Lower lobe of right lung (tissue), 2 donors: ENCODE measurements at places on chromosomes 3 and 15. TPM values are rescaled to one million over a fixed set of nuclear protein-coding genes. Genes with fewer than 3 reads are reported as not detected.
A peak's percentile ranks its signal among the peaks of the same experiment; 100 is the strongest.

GRCh38 chr3:22536541-22536940 lies 666.6 kb upstream of the UBE2E2 start:
- H3K27me3 ChIP-seq, result no peaks in the 10 kb centered on the region
- H3K36me3 ChIP-seq, result no peaks in the 10 kb centered on the region
- no peaks in the 10 kb centered on the region for H3K4me1 ChIP-seq
- DNase-seq, result no peak
- H3K4me3 ChIP-seq, result no peak overlapping the region

- peak overlapping the region; percentile 9 for H3K27ac ChIP-seq
- peaks cover 61% of the 10 kb centered on the region for H3K4me1 ChIP-seq
- H3K36me3 ChIP-seq, result no peaks in the 10 kb centered on the region
These were observed 25.3 kb downstream of the LRIG1 start for GRCh38 chr3:66475386-66476020.

DNA sequence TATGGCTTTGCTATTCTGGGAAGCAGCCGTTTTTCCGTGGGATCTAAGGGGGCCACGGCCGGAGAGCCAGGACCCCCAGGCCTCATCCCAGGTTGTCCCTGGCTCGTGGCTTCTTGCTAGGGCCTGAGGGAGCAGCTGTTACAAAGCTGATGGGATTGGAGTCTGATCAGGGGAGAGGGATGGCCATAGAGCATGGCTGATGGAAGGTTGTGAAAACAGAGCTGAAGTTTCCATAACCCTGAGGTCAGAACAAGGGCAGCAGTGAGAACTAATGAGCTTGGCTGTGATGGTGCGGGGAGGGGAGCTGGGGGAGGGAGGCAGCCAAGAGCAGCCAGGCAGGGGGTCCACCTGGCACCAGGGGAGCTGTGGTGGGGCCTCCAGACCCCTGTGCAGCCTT lies 63.0 kb downstream of the LINGO1 start:
- no peaks in the 10 kb centered on the region for H3K27me3 ChIP-seq
- no peak for DNase-seq
- no peak overlapping the region for H3K27ac ChIP-seq
- no peaks in the 10 kb centered on the region for H3K36me3 ChIP-seq

DNA sequence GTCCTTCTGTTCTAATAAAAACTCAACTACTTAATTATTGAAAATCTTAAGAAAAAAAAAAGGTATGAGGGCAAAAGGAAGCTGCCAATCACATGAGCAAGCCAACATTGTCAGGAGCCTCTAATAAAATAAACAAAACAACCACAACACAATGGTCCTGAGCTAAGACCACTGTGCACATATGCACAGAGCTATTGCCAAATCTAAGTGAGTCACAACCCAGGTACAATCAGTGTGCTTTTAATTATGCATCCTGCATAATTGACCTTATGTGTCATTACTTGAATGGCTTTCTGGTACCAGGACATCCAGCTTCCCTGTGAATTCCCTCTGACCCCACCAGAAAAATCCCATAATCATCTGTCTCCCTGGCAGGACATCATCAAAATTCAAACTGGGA lies 639.8 kb downstream of the MAGI1 start:
- no peak for DNase-seq
- H3K27ac ChIP-seq, result no peak overlapping the region
- H3K27me3 ChIP-seq, result no peaks in the 10 kb centered on the region

DNA sequence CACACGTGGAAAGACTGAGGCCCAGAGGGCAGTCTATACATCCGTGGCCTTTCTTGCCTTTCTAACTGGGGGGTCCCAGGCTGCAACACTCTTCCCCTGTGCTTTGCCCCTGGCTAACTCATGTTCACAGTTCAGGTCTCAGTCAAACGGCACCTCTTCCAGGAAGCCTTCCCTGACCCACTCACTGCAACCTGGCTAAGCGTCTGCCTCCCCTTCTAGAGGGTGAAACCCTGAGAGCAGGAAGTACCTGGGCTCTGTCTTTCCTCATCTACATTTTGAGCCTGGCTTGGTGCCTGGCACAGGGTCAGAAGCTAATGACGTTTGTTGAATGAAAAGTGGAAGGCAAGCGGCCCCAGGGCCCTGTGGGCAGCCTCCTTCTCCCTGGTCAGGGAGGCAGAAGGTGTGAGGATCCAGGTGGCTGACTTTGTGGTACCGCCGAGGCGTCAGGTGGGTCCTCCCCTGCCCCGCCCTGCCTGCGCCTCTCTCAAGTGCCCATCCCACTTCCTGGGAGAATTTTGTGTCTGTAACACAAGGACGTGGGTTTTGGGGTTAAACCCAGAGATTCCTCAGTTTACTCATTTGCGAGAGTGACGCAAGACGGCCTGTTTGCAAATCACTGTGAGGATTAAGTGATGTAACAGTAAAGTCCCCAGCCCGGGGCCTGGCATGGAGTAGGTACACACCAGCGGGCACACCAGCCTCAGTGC lies 32.1 kb downstream of the DNASE1L3 start:
- no peaks in the 10 kb centered on the region for H3K36me3 ChIP-seq
- no peak overlapping the region for H3K4me3 ChIP-seq
- H3K27me3 ChIP-seq, result no peaks in the 10 kb centered on the region

GRCh38 chr15:65476903-65477302 lies 40.6 kb downstream of the DPP8 start:
- DNase-seq, result no peak
- no peak overlapping the region for H3K4me3 ChIP-seq
- peaks cover 100% of the 10 kb centered on the region for H3K36me3 ChIP-seq
- no peak overlapping the region for H3K27ac ChIP-seq
- no peaks in the 10 kb centered on the region for H3K27me3 ChIP-seq

- no peaks in the 10 kb centered on the region for H3K36me3 ChIP-seq
- no peak overlapping the region for H3K4me3 ChIP-seq
- H3K27ac ChIP-seq, result no peak overlapping the region
- DNase-seq, result no peak
These were observed 102.4 kb downstream of the PLCL2 start for GRCh38 chr3:16987141-16987540.

DNA sequence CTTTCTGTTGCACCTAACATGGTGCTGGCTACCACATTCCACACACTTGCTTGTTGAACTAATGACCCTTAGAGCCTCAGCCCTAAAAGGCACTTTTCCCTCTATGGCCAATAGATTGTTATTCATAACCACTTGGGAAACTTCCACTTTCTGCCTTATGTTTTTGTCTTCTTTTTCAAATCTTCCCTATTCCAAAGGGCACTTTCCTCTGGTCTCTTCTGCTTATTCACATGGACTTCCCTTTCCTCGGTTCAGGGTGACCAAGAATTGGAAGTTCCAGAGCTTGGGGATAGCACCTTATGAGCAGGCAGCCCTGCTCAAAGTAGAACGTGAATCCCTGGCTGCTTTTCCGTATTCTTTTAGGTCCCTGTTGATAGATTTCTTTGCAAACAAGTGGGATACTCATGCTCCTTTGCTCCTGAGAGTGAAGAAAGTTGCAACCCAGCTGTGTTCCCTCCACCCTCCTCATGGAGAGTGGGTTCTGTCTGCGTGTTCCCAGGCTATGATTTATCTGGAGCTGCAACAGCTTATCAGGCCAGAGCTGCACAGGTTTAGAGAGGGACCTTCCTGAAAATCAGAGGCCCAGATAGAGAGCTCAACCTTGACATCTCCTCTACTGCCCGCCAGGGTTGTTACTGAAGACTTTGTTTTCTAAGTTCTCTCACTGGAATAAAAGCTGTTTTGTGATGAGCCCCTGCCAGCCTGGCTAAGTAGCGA lies 58.8 kb upstream of the MYZAP start:
- peak overlapping the region; percentile 56 for H3K27ac ChIP-seq
- H3K4me3 ChIP-seq, result no peak overlapping the region
- H3K36me3 ChIP-seq, result peaks cover 38% of the 10 kb centered on the region

DNA sequence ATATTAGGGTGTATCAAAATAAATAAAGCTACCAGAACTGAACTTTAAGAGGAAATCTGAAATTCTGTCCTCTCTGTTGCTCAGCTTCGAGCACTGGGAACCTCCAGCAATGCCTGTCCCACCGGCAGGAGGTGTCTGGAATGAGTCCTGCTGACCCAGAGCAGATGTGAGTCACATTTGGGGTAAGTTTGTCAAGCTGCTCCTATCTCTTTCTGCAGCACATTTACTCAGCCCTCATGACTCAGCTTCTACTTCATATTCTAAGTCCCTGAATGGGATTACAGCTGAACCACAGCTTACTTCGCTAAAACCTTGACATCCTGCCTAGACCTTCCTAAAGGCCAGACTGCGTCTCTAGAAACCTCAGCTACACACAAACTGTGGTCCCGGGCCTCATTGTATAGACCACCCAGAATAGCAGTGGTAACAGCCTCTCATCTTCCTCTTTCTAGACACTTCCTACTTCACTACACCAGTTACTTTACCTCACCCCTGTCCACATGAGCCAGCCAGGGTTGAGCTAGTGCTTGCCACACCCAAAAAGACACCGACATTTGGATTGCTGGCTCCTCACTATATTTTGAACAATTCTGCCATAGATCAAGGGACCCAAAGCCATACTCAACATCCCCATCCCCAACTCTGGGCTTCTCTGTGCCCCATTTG lies 109.6 kb upstream of the TMCO5A start:
- DNase-seq, result no peak
- no peaks in the 10 kb centered on the region for H3K36me3 ChIP-seq
- H3K4me1 ChIP-seq, result no peaks in the 10 kb centered on the region
- no peaks in the 10 kb centered on the region for H3K27me3 ChIP-seq
- H3K27ac ChIP-seq, result no peak overlapping the region

DNA sequence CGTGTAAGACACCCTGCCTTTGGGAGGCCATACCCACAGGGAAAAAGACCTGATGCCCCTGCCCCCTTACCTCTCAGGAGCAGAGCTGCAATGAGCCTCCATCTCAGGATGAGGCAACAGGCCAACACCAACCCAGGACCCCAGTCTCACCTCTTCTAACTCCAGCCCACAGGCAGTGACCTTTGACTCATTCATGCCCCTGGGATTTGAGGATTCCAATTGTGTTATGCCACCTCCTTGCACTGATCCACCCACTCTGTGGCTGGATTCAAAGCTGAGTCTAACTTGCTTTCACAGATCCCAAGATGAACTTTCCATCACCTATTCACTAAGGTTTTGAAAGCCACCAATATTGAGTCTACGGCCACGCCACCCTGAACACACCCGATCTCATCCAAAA lies 64.7 kb downstream of the MINAR1 start:
- H3K27ac ChIP-seq, result no peak overlapping the region
- H3K36me3 ChIP-seq, result no peaks in the 10 kb centered on the region
- H3K27me3 ChIP-seq, result peaks cover 3% of the 10 kb centered on the region
- no peaks in the 10 kb centered on the region for H3K4me1 ChIP-seq
- no peak for DNase-seq

DNA sequence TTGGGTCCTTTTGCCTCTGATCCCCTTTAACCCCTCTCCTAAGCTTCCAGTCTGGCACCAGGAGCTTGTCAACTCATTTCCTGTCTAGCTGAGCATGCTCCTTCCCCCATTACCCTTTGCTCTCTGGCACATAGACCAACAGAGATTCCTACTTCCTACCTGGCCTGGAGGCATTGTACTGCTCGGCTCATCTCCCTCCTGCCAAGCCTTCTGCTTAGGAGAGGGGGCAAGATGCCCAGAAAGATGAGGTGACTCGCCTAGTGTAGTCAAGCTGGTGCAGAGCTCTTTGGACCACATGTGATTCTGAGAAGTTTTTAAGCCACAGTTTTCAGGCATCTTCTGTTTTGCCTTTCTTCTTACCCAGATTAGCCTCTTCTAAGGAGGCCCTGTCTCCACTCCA lies 95.4 kb downstream of the ZNF621 start:
- DNase-seq, result no peak
- H3K27me3 ChIP-seq, result peaks cover 22% of the 10 kb centered on the region
- H3K4me1 ChIP-seq, result peaks cover 10% of the 10 kb centered on the region
- no peaks in the 10 kb centered on the region for H3K36me3 ChIP-seq
- H3K4me3 ChIP-seq, result no peak overlapping the region
- no peak overlapping the region for H3K27ac ChIP-seq

DNA sequence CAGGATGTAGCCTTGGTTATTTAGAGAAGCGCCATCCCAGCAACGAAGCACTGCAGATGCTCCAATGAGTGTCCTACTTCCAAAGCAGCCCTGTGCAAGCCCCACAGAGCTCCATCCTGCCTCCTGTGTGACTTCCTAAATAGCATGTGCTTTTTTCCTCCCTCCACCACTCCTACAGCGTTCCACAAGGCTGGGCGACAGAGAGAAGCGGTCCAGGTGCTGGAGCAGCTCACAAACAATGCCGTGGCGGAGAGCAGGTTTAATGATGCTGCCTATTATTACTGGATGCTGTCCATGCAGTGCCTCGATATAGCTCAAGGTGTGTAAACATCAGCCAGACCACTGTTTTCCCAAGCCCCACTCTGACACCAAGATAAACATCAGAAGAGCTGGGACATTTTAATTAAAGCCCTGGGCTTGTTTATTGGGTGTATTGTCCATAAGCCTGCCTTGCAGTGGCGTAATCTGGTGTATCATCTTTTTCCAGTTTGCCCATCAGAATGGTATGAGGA lies 22.2 kb upstream of the RHO start:
- H3K27ac ChIP-seq, result no peak overlapping the region
- peaks cover 17% of the 10 kb centered on the region for H3K4me1 ChIP-seq
- peaks cover 58% of the 10 kb centered on the region for H3K36me3 ChIP-seq
- H3K4me3 ChIP-seq, result no peak overlapping the region
- no peak for DNase-seq

GRCh38 chr3:128207951-128208350 lies 54.7 kb downstream of the EEFSEC start:
- no peak overlapping the region for H3K4me3 ChIP-seq
- DNase-seq, result no peak
- H3K36me3 ChIP-seq, result no peaks in the 10 kb centered on the region
- H3K27me3 ChIP-seq, result no peaks in the 10 kb centered on the region
- no peaks in the 10 kb centered on the region for H3K4me1 ChIP-seq

- H3K27ac ChIP-seq, result no peak overlapping the region
- H3K27me3 ChIP-seq, result no peaks in the 10 kb centered on the region
- H3K4me1 ChIP-seq, result peaks cover 44% of the 10 kb centered on the region
These were observed 570.6 kb downstream of the FOXP1 start for GRCh38 chr3:71012971-71013370.

Gene NPAP1
- total RNA-seq, result 0.12 TPM

Gene TNNC1
- 44.0 TPM for total RNA-seq

Gene CIB2
- 2.2 TPM for total RNA-seq

Gene RASSF1
- total RNA-seq, result 39.5 TPM

Gene FBXW12
- not detected for total RNA-seq
